ENCODE measurements at places on chromosomes 2 and 18. TPM values are rescaled to one million over a fixed set of nuclear protein-coding genes. Genes with fewer than 3 reads are reported as not detected.

Gene CNDP1
- not detected for total RNA-seq

Gene SULT1C2
- not detected for total RNA-seq

Gene SLC4A5
- total RNA-seq = 1.6 TPM

Gene BCL11A
- 0.15 TPM for total RNA-seq

Gene ZC3H6
- total RNA-seq = 3.3 TPM

Gene UCN
- 1.0 TPM for total RNA-seq
